ENCODE measurements at places on chromosomes 1 and 21. TPM values are rescaled to one million over a fixed set of nuclear protein-coding genes. Genes with fewer than 3 reads are reported as not detected.

NCAM2 gene
- 3.8 TPM for total RNA-seq

GPR3 gene
- 0.88 TPM for total RNA-seq

LCE1E gene
- not detected for total RNA-seq

FLG2 gene
- not detected for total RNA-seq

TRIM46 gene
- 0.08 TPM for total RNA-seq

TRIM63 gene
- total RNA-seq: 196 TPM

PCP4L1 gene
- total RNA-seq: 0.50 TPM

Measured in heart left ventricle (tissue), 16 donors.